ENCODE measurements at places on chromosomes 1 and 21.

DNA sequence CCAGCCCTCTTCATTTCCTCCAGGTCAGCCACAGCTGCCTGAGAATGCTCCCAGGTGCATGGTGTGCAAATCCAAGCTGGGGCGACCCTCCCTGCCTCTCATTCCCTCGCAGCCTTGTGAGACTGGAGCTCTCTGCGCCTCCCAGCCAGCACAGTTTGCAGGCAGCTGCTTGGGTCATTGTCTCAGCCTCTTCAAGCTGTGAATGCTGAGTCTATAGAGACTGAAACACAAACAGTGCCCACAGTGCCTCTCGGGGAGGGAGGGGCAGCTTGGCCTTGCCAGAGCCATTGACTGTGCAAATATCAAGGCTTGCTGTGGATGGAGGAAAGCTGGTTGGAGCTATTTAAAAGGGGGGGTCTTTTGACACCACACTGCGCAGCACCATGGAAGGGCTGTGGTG lies 10.6 kb downstream of the PLXNA2 start:
- DNase-seq: no peak

DNA sequence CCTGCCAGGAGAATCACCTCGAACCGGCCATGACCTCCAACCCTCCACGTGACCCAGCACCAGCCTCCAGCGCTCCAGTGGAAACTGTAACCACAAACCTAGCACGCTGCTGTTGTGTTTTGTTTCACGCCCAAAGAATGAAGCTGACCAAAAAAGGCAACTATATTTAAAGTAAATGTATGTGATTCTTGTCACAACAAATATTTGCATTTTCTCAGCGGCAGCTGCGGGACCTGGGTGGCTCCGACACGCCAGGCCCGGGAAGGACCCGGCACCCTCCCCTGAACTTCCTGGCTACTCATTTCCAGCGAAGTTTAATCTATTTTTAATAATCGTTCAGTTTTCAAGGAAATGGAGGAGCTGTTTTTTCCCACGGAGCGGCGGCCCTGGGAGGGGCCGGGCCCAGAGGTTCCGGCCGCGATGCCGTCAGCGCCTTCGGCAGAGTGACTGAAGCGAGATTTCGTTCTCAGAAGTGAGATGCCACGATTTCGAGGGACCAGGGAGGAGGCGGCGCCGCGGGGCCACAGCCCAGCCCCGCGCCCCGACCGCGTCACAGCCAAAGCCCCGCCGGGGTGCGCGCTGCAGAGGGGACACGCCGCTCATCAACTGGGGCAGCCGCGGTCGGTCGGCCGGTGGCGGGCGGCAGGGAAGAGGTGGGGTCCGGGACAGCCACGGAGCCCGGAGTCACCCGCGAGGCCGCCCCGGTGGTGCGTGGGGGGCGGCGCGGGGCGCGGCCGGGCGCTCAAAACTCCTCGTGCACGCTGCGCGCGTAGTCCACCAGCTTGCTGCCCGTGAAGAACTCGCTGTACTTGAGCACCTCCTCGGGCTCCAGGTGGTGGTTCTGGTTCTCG lies 3.0 kb upstream of the TNFRSF4 start:
- DNase-seq: no peak

- no peak for DNase-seq
These were observed 19.7 kb downstream of the CAMK2N1 start for GRCh38 chr1:20466273-20466672.

DNA sequence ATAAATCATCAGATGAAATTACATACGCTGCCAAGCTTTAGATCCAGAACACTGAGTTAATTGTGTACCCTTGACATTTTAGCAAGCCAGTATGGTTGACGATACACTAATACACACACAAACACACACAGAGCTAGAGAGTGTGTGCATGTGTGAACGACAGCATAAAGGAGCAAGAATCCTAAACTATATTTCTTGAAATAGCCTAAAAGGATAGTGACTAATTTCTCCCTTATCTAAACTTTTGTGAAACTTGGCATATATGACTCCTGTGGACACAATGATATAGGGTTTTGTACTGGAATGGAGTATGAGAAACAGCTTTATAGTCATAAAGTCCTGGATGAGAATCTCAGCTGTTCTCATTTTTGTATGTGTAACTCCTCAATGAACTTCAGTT lies 65.1 kb upstream of the DMRTA2 start:
- no peak for DNase-seq

DNA sequence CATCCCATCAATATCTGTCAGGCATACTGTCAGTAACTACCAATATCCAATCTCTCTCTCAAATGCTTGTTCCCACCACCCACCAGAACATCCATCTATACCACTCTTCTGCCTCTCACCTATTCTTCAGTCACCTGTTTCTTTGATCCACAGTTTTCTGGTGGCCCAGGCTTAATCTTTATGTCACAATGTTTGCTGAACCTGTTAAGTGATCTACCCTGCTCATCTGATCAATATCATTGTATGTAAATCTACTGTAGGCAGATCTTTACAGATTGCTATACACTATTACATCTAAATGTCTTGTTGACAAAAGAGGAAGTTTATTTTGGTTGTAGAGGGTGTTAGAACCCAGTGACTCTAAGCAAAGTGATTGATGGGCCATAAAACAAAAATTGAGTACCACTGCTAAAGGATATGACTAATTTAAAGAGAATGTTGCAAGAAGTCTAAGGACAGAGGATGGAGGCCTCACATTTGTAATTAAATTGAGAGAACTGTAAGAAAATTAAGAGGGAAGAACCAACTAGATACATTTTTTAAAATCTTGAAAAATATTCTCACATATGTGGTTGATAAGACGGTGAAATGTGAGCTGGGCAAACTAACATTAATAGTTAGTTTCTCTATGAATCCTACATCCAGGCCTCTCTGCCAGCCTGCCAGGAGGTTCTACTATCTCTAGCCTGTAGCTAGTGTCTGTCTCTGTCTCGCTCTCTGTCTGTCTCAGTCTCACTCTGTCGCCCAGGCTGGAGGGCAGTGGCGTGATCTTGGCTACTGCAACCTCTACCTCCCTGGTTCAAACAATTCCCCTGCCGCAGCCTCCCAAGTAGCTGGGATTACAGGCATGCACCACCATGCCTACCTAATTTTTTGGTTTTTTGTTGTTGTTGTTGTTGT lies 34.1 kb downstream of the EGLN1 start:
- DNase-seq: no peak

DNA sequence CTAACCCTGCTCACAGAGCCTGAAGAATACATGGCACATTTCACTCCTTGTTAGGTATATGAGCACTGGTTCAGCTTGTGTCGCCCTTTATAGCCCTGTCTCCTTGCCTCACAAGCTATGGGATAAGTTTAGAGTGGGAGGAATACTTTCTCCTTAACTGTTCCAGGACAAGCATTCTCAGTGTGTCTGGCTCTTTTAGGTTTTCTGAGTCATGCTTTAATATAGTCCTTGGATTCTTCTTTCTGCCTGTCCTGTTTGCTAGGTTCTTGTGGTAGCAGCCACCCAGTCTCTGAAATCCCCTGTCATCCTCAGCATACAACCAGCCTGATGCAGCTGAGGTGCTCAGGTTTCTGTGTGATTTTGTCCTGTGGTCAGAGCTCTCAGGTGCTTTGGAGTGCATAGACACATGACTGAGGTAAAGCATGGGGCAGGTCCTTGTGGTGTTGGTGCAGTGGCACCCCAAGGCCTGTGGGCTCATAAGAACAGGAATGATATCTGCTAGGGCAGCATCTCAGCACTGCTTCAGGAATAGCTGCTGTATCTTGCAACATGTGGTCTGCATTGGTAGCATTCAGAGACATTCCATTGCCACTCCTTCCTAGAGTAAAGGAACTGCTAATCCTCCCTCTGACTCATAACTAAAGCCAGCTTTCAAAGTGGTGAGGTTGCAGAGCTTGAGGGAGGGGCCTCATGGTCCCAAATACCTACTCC lies 14.2 kb upstream of the CASQ2 start:
- peak; percentile 87 for DNase-seq

DNA sequence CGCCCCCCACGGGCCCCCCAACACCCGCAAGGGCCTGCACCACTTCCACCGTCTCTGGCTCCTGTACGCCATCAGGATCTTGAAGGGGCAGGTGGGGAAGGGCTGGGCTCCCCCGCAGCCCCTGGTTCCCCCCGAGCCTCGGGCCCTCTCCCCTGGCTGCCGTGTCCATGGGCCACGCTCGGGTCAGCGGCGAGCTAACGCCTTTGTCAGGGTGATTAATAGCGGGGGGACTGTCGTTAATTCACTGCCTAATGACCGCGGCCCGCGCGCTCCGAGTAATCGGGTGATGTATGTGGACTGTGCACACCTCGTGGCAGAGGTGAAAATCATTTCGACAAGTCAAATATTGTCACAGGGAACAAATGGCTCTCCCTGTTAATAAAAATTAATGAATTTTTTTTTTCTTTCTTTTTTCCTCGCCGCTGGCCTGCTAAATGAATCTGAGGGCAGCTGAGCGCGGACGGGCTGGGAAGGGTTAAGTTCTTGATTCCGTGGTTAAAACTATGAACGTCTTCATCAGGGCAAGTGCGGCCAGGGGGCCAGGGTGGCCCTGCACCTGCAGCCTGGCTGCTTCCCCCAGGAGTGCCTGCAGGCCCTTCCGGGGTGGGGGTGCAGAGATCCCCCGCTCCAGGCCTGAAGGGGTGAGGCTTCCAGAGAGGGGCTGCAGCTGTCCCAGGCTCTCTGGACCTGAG lies 100.8 kb downstream of the PRDM16 start:
- DNase-seq: no peak

- no peak for DNase-seq
These were observed 73.5 kb upstream of the AKT3 start for GRCh38 chr1:243923292-243924171.

DNA sequence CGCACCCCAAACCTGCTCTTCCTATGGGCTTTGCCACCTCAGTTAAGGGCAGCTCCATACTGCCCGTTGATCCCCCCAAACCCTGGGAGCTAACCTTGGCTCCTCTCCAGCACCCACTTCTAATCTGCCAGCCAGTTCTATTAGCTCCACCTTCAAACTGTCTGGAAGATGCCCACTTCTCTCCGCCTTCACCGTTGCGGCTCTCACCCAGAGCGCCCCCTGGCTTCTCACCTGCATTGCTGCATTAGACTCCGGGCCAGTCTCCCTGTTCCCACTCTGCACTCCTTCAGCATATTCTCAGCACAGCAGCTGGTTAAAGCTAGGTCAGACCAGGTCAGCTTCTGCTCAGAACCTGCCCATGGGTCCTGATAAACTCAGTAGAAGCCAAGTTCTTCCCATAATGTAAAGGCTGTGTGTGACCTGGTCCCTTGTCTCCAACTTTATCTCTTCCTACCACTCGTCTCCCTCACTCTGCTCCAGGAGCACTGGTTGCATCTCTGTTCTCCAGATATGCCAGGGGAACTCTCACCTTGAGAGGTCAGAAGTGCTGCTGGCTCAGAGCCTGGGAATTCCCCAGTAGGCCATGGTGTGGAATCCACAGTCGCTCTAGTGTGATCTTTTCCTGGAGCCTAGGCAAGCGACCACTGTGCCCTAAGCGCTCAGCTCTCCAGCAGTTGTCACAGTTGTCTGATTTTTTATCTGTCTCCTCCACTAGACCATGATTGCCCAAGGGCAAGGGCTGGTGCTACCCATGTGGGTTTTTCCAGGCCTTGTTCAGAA lies 150.3 kb downstream of the HMGB4 start:
- no peak for DNase-seq

DNA sequence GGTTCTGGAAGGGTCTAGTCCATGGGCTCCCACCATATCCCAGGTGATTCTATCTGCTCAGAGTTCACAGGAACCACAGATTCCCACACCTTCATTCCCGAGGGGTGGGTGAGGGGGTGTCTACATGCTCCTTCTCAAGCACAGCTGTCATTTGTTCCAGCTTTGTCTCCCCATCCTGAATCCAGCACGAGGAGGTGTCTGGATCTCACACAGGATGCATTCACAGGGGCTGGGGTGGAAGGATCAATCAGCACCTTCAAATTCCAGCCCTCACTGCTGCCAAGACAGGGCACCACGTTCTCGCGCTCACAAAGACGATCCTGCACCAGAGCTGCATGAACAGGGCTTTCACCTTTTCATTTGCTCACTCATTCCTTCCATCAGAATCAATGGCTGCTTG lies 52.7 kb downstream of the TCP10L start:
- DNase-seq: no peak
